ENCODE measurements at places on chromosomes 2 and 18.

DNA sequence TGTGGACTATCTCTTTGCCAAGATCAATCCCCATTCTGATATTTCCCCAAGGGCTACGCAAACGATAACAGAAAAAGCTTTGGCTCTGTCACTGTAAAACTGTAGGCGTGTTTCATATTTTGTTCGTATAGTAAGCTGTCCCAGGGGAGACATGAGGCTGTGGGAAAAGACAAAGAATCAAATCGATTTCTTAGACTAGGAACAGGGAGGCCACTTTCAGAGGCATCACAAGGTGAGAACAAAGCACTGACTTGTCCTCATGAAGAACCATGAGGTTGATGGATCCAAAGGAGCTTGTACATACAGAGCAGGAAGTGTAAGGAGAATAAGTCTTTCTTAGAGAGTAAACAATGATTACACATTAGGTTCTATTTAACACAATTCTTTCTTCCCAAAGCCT is 255.7 kb downstream of the HNMT start:
- no peak for DNase-seq

DNA sequence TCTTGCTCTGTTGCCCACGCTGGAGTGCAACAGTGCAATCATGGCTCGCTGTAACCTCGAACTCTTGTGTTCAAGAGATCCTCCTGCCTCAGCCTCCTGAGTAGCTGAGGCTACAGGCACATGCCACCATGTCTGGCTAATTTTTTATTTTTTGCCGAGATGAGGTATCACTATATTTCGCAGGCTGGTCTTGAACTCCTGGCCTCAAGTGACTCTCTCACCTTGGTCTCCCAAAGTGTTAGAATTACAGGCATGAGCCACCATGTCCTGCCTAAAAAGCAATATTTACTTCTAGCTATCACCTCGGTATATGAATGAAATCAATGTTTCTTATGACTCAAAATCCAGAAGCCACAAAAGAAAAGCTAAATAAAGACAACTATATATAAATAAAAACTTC is 2.2 kb downstream of the BUB1 start:
- no peak for DNase-seq

GRCh38 chr2:191287820-191288219 is 42.6 kb downstream of the MYO1B start:
- no peak for DNase-seq

GRCh38 chr18:62037012-62037742 is 144.4 kb upstream of the RNF152 start:
- DNase-seq = no peak

Data from GM06990 (cell line).